ENCODE measurements at places on chromosomes 2 and 18. TPM values are rescaled to one million over a fixed set of nuclear protein-coding genes. Genes with fewer than 3 reads are reported as not detected.

The ACVR1C gene
- 1.6 TPM for total RNA-seq

The UGT1A6 gene
- not detected for total RNA-seq

The CDH2 gene
- not detected for total RNA-seq

The ACKR3 gene
- 1.2 TPM for total RNA-seq

DNA sequence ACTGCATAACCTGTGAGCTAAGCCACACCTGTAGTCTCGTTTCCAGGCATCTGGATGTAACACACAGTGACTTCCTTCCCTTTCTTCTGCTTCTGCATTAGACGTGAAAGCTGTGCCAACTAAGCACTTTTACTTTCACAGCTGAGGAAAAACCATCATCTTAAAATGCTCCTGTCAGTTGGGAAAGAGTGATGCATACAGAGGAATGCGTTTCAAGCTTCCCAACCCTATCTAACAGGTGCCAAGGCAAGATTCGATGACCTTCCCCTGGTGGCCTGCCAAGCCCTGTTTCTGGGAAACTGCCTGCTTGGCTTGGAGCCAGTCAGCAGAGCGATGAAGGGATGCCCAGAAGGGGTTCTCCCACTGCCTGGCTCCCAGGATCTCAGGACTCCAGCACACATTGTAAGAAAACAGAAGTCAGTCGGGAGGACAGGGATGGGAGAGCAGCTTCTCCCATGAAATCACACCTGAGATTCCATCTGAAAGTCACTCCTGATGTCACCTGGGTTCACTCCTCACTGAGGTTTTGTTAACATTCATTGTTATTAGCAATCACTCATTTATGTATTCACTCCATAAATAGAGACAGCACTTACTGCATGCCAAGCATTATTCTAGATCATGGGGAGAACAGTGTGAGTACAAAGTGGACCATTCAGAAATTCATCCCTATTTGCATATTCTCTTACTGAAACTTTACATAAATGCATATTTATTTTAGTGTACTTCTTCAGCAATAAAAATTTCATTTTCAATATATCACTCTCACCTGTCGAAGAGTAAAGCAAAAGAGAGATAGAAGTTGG is 64.1 kb downstream of the DTNA start:
- H3K27me3 ChIP-seq: peaks cover 15% of the 10 kb centered on the region
- no peak overlapping the region for H3K27ac ChIP-seq
- H3K36me3 ChIP-seq: no peaks in the 10 kb centered on the region
- no peak for DNase-seq

GRCh38 chr2:2837746-2838547 is 506.9 kb upstream of the MYT1L start:
- no peaks in the 10 kb centered on the region for H3K36me3 ChIP-seq
- no peaks in the 10 kb centered on the region for H3K27me3 ChIP-seq
- H3K4me3 ChIP-seq: no peak overlapping the region
- H3K27ac ChIP-seq: no peak overlapping the region

DNA sequence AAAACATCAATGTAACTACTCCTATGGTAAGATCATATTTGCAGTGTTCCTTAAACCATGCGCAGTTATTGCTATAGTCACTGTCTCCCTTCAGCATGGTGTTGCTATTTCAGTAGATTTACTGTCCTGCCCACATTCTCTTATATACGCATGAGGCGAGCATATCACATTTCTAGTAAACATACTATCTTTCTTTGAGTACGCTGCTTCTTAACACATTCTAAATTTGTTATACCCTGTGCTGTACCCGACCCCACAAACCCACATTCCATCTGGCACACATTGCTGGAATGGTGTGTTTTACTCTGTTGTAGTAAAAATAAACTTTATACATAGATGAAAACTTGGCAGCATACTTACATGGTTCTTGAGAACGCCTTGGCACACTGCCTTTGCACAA is 163.3 kb downstream of the QPCT start:
- H3K36me3 ChIP-seq: no peaks in the 10 kb centered on the region
- no peak overlapping the region for H3K4me3 ChIP-seq
- no peak overlapping the region for H3K27ac ChIP-seq
- no peaks in the 10 kb centered on the region for H3K4me1 ChIP-seq
- H3K27me3 ChIP-seq: peaks cover 2% of the 10 kb centered on the region

- no peak overlapping the region for H3K4me3 ChIP-seq
- peak overlapping the region; percentile 40 for H3K27ac ChIP-seq
- H3K36me3 ChIP-seq: peaks cover 88% of the 10 kb centered on the region
- no peaks in the 10 kb centered on the region for H3K27me3 ChIP-seq
Observed at GRCh38 chr2:86489542-86489941, 48.4 kb downstream of the KDM3A start.

GRCh38 chr2:43005245-43005974 is 213.0 kb upstream of the HAAO start:
- no peaks in the 10 kb centered on the region for H3K36me3 ChIP-seq
- no peaks in the 10 kb centered on the region for H3K27me3 ChIP-seq
- DNase-seq: no peak
- H3K4me3 ChIP-seq: no peak overlapping the region
- no peaks in the 10 kb centered on the region for H3K4me1 ChIP-seq
- H3K27ac ChIP-seq: peak overlapping the region; percentile 23

DNA sequence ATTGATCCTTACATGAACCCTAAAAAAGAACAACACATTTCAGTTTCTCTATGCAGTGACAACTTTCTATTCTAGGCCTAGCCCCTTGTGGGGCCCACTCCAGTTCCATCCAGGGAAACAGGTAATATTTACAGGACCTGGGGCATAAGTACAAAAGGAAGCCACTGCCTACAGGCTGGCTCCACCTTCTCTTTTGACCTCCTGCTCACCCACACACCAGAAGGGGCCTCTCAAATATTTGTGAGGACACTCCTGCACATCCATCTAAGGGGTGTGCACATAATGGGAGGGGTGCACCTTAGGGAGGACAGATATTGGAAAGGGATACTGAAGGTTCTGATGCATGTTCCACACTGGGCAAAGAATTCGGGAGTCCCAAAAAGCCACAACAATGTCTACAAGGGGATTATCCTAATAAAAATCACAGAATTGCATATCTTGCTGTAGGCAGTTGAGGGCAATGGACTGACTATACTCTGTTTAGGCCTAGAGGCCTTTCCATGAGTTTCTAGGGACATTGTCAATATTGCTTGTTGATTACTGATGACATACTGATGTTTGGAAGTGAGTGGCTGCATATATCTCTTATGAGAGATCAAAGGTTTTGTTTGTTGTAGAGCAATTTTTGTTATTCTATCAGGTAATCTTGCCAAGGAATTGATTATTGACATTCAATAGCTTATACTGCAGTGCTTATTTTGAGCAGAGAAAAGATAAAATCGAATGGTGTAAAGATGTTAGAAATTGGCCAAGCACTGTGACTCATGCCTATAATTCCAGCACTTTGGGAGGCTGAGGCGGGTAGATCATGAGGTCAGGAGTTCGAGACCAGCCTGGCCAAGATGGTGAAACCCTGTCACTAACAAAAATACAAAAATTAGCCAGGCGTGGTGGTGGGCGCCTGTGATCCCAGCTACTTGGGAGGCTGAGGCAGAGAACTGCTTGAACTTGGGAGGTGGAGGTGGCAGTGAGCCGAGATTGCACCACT is 23.8 kb upstream of the HNRNPA3 start:
- H3K4me1 ChIP-seq: peaks cover 2% of the 10 kb centered on the region
- H3K27me3 ChIP-seq: no peaks in the 10 kb centered on the region
- H3K36me3 ChIP-seq: no peaks in the 10 kb centered on the region
- no peak overlapping the region for H3K4me3 ChIP-seq
- no peak overlapping the region for H3K27ac ChIP-seq

DNA sequence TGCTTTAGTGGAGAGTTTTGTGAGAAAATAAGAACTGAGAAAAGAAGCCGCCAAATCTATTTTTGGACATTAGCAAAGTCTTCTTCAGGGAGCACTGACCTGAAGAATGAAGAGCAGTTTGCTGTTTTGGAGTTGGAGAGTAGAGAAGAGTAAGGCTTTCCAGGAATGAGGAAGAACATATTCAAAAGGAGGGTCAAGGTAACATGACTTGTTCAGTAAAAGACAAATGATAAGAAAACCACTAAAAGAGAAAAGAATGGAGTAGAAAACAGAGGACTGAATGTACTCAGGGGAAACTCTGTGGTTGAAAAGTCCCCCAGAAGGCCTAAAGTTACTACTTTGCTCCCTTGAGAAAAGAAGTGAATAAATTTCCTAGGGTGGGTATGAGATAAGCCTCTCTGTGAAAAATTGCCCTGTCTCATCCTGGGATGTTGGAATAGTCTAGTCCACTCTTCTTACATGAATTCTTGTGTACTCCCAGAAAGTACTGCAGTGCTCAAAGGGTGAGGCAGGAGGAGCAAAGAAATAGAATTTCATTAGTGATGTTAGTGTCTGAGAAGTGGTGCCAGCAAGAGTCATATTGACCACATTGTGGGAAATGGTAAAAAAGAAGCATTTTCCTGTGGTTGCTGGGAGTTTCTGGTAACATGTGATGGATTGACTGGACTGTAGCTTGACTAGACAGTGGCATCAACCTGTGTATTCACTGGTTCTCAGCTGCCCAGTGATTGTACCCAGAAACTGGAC is 27.8 kb downstream of the MBD5 start:
- H3K27me3 ChIP-seq: no peaks in the 10 kb centered on the region
- H3K4me1 ChIP-seq: peaks cover 32% of the 10 kb centered on the region
- H3K27ac ChIP-seq: no peak overlapping the region
- no peak overlapping the region for H3K4me3 ChIP-seq
- DNase-seq: no peak
